Ovary (tissue), 10 donors: ENCODE measurements at places on chromosomes 11 and 22. TPM values are rescaled to one million over a fixed set of nuclear protein-coding genes. Genes with fewer than 3 reads are reported as not detected.

DNA sequence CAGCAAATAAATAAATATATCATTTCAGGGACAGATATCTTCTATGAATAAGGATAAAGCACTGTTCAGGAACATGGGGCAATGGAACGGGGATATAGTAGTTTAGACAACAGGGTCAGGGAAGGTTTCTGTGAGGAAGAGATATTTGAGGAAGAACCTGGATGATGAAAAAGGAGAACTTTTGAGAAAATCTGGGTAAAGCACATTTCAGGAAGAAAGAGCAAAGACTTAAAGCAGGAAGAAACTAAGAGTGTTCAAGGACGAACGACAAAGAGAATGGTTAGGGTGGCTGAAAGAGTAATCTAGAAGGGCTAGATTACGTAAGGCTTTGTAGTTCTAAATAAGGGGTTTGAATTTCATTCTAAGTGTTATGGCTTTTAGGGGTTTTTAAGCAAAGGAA, 12.7 kb downstream of the DDI1 start:
- no peak for DNase-seq

DNA sequence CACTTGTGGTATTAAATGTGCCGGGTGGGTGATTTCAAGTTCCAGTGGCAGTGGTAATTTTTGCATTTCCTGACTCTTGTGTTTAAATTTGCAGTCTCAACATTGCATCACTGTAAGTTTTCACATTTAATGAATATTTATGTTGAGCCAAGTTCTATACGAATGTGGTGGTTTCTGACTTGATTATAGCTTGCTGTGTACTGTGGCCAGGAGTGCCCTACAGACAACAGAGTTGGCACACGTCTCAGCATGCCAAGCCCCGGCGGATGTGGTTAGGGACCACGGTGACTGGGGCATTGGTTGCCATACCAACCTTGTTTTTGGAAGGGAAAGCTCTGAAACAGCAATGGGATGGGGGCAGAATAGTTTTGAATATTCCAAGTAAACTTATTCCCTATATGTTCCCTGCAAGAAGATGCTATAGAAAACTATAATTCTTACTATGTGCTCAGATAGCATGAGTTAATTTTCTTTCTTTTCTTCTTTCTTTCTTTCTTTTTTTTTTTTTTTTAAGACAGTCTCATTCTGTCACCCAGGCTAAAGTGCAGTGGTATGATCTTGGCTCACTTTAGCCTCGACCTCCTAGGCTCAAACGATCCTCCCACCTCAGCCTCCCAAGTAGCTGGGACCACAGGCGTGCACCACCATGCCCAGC, 16.0 kb downstream of the ZNRF3 start:
- DNase-seq, result no peak

- no peak for DNase-seq
Measured at GRCh38 chr11:6646918-6647679, 8.5 kb downstream of the DCHS1 start.

The GAS2 gene
- 4.2 TPM for total RNA-seq
